ENCODE measurements at places on chromosomes 16 and 17. TPM values are rescaled to one million over a fixed set of nuclear protein-coding genes. Genes with fewer than 3 reads are reported as not detected.

DNA sequence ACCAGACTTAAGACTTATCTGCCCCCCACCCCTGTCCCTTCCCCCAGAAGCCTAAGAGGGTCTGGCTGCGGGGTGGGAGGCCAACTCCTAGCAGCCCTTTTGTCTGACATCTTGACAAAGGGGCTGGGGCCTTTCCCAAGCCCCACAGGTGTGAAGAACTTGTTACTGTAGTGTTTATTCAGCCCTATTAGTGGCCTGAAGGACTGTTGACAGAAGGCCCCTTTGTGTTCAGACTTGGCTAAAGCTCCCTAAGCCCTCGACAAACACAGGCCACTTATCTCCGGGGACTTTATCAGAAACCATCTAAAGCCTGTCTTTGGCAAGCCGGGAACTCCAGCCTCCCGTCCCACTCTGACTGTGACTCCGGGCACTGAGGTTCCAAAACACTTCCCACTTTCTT is 129.8 kb downstream of the NTN1 start:
- DNase-seq: no peak

- DNase-seq: no peak
Measured at GRCh38 chr17:56679115-56679776, 85.7 kb downstream of the NOG start.

DNA sequence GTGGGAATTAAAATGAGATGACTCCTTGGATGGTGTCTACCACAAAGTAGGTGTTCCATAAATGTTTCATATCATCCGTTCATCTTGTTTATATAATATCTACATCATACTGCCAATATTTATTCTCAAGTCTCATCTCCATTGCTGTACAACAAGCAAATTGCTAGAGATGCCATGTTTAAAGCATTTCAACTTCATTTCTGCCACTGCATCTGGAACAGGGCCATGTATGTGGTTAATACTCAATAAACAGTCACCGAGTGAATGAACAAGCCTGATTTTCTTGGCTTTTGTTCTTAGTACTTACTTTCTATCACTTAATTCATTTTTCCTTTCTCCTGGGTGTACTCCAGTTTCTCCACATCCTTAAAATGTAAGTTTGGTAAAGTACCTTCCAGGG is 107.6 kb downstream of the KCNJ2 start:
- DNase-seq: no peak

- DNase-seq: no peak
Measured at GRCh38 chr17:74407384-74407783, 24.5 kb upstream of the GPRC5C start.

DNA sequence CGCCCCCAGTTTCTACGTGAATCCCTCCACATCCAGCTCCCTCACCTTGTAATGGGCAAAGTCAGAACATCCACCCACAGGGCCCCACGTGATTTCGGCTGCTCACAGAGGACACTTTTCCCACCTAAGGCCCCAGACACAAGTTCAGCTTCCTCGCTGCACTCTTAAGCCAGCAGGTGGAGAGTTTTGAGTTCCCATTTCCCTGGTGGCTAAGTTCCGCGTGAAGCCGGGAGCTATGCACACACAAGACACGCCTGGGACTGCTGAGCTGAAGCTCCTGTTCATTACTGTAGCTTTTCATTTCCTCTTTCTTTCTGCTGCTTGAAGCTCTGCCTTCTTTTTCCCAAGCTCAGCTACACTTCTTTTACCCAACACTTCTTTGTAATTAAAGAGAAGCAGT is 273.8 kb downstream of the NPIPA8 start:
- DNase-seq: no peak

DNA sequence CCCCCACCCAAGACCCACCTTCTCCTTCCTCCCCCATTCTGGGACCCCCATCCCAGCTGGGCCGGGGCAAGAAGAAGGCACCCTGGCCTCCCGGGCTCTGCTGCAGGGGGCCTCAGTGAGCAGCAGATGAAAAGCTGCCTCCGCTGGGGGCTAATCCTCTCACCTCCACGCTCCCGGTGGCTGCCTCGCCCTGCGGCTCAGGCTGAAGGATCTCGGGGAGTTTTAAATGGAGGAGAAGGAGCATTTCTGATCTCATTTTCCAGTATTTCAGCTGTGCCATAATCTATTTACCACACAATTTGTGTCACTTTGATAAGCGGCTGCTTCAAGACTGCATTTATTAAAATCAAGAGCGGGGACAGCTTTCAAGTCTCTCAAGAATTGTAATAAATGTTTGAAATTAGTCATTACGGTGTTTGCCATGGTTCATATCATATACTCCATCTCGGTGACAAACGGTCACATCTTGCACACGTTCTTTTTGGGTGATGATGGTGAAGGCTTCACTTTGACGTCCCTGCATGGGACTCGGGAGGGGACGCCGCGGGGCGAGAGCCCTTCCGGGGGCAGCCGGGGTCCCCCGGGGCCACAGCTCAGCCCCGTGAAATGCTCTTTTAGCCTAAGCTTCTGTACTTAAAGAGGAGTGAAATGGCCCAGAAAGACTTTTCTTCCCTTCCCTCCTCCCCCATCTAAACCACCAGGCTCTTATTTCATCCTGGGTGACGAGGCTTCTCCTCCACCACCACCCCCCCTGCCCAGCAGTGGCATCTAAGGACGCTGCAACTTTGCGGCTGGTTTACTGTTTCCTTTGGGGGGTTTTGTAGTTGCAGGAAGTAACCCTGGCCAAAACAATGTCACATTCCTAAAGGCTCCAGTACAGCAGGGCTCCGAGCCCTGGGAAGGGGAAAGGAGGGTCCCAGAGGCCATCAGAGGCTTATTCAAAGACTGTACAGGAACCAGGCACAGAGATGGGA is 313.1 kb upstream of the TNRC6C start:
- DNase-seq: peak; percentile 82

- DNase-seq: no peak
Measured at GRCh38 chr16:88978608-88979346, 1.8 kb upstream of the CBFA2T3 start.

- DNase-seq: no peak
Measured at GRCh38 chr17:179781-180380, 1.6 kb downstream of the DOC2B start.

DNA sequence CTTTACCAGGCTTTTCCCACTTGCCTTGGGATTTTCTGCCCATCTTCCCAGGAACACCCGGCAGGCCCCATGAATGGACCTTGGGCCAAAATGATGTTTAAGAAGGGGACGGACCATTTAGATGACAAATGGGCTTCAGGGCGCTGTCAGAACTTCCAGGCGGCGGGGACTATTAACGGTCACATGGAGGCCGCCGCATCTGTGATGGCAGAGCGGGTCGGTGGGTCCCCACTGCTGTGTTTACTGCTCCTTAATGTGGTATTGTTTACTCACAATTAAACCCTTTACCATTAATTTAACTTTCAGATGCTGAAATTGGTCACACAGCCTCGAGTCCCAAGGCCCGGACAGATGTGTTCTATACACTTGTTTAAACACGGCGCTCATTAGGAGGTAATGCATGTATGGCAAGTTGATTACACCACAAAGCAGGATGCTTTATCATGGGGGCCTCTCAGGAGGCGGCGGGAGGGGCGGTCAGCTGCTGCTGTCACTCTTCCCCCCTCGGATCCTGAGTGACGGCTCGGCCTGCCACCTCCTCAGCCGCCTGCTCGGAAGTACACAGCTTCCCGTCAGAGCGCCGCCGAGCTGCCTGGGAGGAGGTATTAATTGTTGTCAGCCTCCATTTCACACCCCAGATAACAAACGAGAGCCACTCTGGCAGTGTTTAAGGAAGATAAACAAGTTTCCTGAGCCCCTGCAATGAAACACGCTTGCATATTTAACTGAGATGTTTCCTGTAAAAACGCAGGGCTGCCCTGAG is 83.9 kb upstream of the IRX3 start:
- no peak for DNase-seq

GRCh38 chr17:75319904-75320691 is 30.9 kb upstream of the SLC25A19 start:
- DNase-seq: no peak

DNA sequence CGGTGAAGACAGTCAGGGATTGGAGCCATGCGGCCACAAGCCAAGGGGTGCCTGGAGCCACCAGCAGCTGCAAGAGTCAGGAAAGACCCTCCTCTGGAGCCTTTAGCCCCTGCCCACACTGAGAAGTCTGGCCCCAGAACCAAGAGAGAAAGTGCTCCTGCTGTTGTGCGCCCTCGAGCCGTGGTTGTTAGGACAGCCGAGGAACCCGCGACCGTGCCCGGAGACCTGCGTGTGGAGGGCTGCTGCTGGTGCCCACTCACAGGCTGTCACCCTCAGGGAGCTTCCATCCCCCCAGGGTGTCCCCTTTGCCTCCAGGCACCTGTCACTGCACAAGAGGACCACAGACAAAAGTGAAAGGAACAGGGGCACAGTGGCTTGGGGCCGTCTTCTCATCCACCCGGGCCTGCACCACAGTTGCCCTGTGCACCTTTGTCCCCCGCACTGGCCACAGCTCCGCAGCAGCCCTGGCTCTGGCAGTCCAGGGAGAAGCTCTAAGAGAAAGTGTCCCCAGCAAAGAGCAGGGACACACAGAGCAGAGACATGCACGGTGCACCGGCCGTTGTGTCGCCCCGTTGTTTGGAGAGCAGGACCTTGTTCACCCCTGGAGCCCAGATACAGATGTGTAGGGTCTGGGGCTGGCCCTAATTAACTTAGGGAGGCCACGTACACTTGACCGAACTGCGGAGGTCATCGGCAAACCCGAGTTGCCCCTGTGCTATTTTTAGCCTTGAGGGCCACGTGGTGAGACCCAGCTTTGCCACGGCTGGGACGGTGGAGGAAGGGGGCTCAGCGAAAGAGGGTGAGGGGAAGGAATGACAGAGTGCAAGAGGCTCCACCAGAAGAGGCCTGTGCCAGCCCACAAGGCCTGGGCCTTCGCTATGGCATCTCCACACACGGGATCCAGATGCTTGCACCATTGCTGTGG is 329.2 kb downstream of the C16orf95 start:
- no peak for DNase-seq

GRCh38 chr16:278863-279366 is 1.5 kb upstream of the ARHGDIG start:
- no peak for DNase-seq

CD19 gene
- not detected for total RNA-seq

TNFAIP1 gene
- total RNA-seq: 27.3 TPM

TAC4 gene
- not detected for total RNA-seq

CSF3 gene
- 25.3 TPM for total RNA-seq

KRT24 gene
- total RNA-seq: 1.5 TPM

FBXL19 gene
- total RNA-seq: 21.4 TPM

PRSS33 gene
- total RNA-seq: not detected
